ENCODE measurements at places on chromosomes 1 and 21. TPM values are rescaled to one million over a fixed set of nuclear protein-coding genes. Genes with fewer than 3 reads are reported as not detected.

- H3K36me3 ChIP-seq, result peaks cover 26% of the 10 kb centered on the region
- H3K27ac ChIP-seq, result no peak overlapping the region
- H3K4me3 ChIP-seq, result no peak overlapping the region
- no peaks in the 10 kb centered on the region for H3K27me3 ChIP-seq
These were observed 74.3 kb downstream of the HLCS start for GRCh38 chr21:36892201-36892600.

GRCh38 chr1:205356440-205357139 is at the start of gene KLHDC8A:
TSS of gene KLHDC8A (minus strand) at chr1:205356922. CDS start at chr1:205343604, 13,318 bp downstream.
- no peak within 1 kb of the TSS for H3K4me3 ChIP-seq
- H3K27ac ChIP-seq, result no peak within 1 kb of the TSS
- H3K27me3 ChIP-seq, result peaks cover 8% of the 10 kb centered on the region
- no peaks in the 10 kb centered on the region for H3K36me3 ChIP-seq
- no peaks in the 10 kb centered on the region for H3K4me1 ChIP-seq
- no peak for DNase-seq

GRCh38 chr1:199937661-199938060 is 89.8 kb upstream of the NR5A2 start:
- H3K4me3 ChIP-seq, result no peak overlapping the region
- peaks cover 21% of the 10 kb centered on the region for H3K4me1 ChIP-seq
- H3K36me3 ChIP-seq, result no peaks in the 10 kb centered on the region

DNA sequence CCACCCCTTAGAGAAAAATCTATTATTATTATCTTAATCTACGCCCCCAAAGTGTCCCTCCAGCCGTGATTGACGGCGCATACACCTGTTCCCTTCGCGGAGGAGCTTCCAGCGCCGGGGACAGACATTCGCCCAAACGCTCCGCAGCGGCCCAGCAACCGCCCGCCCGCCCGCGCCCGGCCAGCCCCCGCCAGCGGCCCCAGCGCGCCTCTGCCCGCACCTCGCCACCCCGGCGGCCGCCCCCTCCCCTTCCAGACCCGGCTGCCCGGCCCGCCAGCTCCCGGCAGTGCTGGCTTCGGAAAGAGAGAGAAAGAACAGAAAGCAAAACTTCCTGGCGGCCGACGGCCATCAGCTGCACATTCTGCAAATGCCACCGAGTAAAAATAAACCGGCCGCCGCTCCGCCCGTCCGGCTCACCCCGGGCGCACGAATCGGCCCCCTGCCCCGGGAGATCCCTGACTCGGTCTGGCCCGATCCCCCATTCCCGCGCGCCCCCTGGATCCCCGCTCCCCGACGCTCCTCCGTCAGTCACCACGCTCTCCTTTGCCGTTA is 1.6 kb downstream of the CASZ1 start:
- no peaks in the 10 kb centered on the region for H3K36me3 ChIP-seq
- peaks cover 8% of the 10 kb centered on the region for H3K27me3 ChIP-seq
- peaks cover 6% of the 10 kb centered on the region for H3K4me1 ChIP-seq
- H3K4me3 ChIP-seq, result peak overlapping the region; percentile 67
- no peak overlapping the region for H3K27ac ChIP-seq
- no peak for DNase-seq

- H3K4me3 ChIP-seq, result peak overlapping the region; percentile 46
- no peak for DNase-seq
- H3K27me3 ChIP-seq, result peaks cover 3% of the 10 kb centered on the region
These were observed 36.6 kb downstream of the VANGL2 start for GRCh38 chr1:160436966-160437365.

- no peak overlapping the region for H3K27ac ChIP-seq
- peak overlapping the region; percentile 56 for H3K4me3 ChIP-seq
- no peak for DNase-seq
These were observed 1.5 kb downstream of the SIM2 start for GRCh38 chr21:36700295-36700970.

DNA sequence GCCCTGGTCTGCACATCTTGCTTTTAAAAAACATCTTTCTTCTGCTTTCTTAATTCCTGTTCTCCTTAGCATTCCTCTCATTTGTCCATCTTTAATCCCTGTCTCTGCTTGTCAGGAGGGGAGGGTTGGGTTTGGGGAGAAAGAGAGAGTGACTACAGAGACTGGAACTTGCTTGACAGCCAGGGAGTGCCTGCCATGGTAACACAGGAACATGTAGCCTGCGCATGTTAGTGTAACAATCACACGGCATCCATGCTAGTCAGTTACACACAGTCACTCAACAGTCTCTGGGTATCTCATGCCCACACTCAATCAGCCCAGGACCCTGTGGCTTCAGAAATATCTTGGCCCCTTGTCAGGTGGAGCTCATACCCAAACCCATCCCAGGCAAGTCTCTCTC is 818 bp upstream of the TFAP2E start:
- H3K27ac ChIP-seq, result peak overlapping the region; percentile 41
- H3K4me3 ChIP-seq, result peak overlapping the region; percentile 73
- peaks cover 6% of the 10 kb centered on the region for H3K27me3 ChIP-seq
- H3K4me1 ChIP-seq, result peaks cover 45% of the 10 kb centered on the region

DNA sequence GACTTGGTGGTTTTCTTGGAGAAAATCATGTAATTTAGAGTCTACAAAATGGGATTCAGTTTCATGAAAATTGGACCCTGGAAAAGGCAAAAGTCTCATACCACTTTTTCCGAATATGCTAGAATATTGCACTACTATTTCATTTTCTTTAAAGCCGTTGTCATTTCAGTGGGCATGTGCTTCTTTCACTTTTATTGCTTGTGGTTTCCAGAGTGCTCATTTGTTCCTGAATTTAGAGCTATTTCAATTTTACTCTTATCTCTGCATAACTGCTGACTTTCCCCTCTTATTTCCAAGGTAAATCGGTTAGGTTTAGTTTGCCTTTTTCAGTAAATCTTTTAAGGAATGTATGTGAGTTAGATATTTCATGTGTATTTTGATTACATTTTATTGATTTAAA is 11.6 kb downstream of the HHAT start:
- peaks cover 17% of the 10 kb centered on the region for H3K4me1 ChIP-seq
- no peak overlapping the region for H3K27ac ChIP-seq
- no peak for DNase-seq
- H3K27me3 ChIP-seq, result no peaks in the 10 kb centered on the region
- H3K36me3 ChIP-seq, result no peaks in the 10 kb centered on the region

- H3K27me3 ChIP-seq, result no peaks in the 10 kb centered on the region
- peaks cover 20% of the 10 kb centered on the region for H3K4me1 ChIP-seq
- DNase-seq, result no peak
- no peak overlapping the region for H3K4me3 ChIP-seq
- H3K27ac ChIP-seq, result no peak overlapping the region
- no peaks in the 10 kb centered on the region for H3K36me3 ChIP-seq
These were observed 75.2 kb downstream of the KIFAP3 start for GRCh38 chr1:169999331-169999741.

- H3K4me3 ChIP-seq, result no peak overlapping the region
- H3K27ac ChIP-seq, result no peak overlapping the region
- peaks cover 2% of the 10 kb centered on the region for H3K36me3 ChIP-seq
- peaks cover 5% of the 10 kb centered on the region for H3K4me1 ChIP-seq
These were observed 24.4 kb downstream of the HS2ST1 start for GRCh38 chr1:86938855-86939254.

- no peak overlapping the region for H3K27ac ChIP-seq
- H3K36me3 ChIP-seq, result no peaks in the 10 kb centered on the region
- no peak overlapping the region for H3K4me3 ChIP-seq
- peaks cover 3% of the 10 kb centered on the region for H3K27me3 ChIP-seq
These were observed 12.1 kb downstream of the CSTB start for GRCh38 chr21:43763901-43764523.

- peaks cover 3% of the 10 kb centered on the region for H3K27me3 ChIP-seq
- no peak overlapping the region for H3K27ac ChIP-seq
- no peaks in the 10 kb centered on the region for H3K4me1 ChIP-seq
- peak; percentile 33 for DNase-seq
These were observed 328.4 kb downstream of the ZP4 start for GRCh38 chr1:237562242-237562823.

DDX59 gene
- polyA plus RNA-seq, result 21.0 TPM

KRTAP11-1 gene
- not detected for polyA plus RNA-seq

CA6 gene
- not detected for polyA plus RNA-seq

SELENBP1 gene
- polyA plus RNA-seq, result not detected

KIF2C gene
- polyA plus RNA-seq, result 1.1 TPM

ENAH gene
- polyA plus RNA-seq, result not detected

All from immature natural killer cell (primary cell).